ENCODE measurements at places on chromosomes 13 and 19.
A peak's percentile ranks its signal among the peaks of the same experiment; 100 is the strongest.

DNA sequence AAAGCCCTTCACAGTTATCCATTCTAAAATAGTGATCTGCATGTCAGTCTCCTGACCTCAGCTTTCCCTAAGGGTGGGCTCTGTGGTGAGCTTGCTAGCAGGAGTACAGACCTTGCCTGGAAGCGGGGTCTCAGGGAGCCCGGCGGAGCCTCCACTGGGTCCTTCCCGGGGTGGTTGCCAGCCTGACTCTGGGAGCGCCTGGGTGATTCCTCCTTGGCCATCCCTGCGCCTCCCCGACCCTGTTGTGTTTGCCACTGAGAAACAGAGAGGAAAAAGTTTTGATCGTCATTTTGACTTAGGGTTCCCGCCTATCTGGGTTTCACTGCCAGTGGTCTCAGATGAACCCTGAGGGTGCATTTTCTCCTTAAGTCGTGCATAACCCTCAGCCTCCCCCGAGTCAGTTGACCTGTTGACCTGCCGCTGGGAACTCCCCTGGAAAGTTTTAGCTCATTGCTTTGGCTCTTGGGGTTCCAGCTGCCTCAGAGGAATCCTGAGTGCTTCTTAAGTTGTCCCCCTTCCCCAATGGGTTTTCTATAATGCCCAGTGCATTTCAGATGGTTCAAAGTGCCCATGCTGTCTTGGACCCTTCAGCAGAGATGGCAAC lies 117.8 kb downstream of the RAB20 start:
- DNase-seq = no peak

GRCh38 chr13:40207001-40207478 lies 459.4 kb downstream of the FOXO1 start:
- DNase-seq = no peak

GRCh38 chr13:39563470-39563735 lies 39.6 kb downstream of the LHFPL6 start:
- DNase-seq = no peak

- no peak for DNase-seq
Observed at GRCh38 chr19:40424637-40425449, 949 bp downstream of the SERTAD1 start.

- DNase-seq = no peak
Observed at GRCh38 chr19:50897612-50898011, 13.6 kb downstream of the KLK4 start.

- DNase-seq = no peak
Observed at GRCh38 chr19:51467864-51468544, 9.8 kb upstream of the SIGLEC8 start.

GRCh38 chr13:33870046-33870668 lies 52.2 kb downstream of the RFC3 start:
- DNase-seq = no peak

GRCh38 chr13:48769107-48769704 lies 115.5 kb downstream of the CYSLTR2 start:
- peak; percentile 89 for DNase-seq

- DNase-seq = no peak
Observed at GRCh38 chr19:45401815-45402214, 3.1 kb downstream of the PPP1R13L start.

GRCh38 chr13:29791508-29791907 lies 58.9 kb downstream of the UBL3 start:
- no peak for DNase-seq

- no peak for DNase-seq
Observed at GRCh38 chr13:105732806-105733529, 802.5 kb downstream of the EFNB2 start.

DNA sequence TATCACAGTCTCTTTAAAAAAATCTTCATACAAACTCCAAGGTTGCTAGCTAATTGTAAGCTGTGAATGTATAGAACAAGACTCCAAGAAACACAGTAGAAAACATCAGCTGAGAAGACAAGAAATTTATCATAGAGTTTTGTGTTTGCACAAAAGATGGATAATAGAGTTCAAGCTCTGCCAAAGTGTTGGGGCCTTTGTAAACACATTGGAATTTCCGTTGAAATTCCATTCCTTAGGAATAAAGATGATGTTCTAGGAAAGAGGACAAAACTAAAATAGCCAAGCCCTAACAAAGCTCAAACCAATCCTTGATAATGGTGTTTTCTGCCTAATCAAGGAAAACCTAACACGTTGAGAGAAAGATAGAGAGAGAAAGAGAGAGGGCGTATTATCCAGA lies 20.6 kb downstream of the LRRC63 start:
- no peak for DNase-seq

DNA sequence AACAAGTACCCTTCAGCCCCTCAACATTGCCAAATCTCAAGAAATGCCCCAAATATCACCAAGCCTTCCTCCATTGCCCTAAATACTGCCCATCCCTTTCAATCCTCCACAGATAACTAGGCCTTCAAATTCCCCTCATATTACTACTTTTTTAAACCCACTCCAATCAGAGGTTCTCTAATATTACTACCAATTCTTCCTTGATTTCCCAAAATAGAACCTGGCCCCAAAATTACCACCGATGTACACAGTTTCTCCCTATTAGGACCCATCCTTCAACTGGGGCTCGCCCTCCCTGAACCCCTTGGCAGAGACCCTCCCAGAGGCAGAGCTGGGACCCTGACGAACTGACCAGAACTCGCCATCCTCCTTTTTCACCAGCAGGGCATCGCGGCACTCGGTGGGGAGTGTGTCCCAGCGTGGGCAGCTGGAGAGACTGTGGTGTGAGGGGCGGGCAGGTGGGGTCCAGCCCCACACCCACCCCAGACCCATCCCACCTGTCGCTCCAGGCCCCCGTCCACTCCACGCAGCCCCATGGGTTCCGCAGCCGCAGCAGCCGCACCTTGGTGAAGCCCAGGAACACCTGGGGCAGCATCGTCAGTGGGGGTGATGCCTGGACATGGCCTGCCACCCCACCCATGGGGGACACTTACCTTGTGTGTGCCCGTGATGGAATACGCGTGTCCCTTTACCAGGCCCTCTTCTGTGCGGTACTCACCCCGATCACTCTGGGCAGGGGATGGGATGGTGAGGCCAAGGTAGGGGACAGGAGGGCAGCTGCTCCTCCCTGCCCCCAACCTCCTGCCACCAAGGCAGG lies 6.1 kb downstream of the CAPN12 start:
- no peak for DNase-seq

- no peak for DNase-seq
Observed at GRCh38 chr13:40120288-40120687, 464.8 kb downstream of the COG6 start.

DNA sequence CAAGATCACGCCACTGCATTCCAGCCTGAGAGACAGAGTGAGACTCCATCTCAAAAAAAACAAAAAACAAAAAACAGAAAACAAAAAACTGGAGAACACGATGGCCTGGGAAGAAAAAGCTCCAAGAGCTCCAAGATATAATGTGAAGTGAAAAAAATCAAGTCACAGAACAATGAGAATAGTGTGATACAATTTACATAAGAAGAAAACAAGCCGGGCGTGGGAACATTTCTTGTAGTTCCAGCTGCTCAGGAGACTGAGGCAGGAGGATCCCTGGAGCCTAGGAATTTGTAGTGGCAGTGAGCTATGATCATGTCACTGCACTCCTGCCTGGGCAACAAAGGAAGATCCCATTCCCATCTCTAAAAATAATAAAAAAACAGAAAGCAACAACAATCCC lies 8.5 kb upstream of the LMTK3 start:
- DNase-seq = no peak

- no peak for DNase-seq
Observed at GRCh38 chr19:56155124-56155687, 14.1 kb downstream of the ZNF444 start.

DNA sequence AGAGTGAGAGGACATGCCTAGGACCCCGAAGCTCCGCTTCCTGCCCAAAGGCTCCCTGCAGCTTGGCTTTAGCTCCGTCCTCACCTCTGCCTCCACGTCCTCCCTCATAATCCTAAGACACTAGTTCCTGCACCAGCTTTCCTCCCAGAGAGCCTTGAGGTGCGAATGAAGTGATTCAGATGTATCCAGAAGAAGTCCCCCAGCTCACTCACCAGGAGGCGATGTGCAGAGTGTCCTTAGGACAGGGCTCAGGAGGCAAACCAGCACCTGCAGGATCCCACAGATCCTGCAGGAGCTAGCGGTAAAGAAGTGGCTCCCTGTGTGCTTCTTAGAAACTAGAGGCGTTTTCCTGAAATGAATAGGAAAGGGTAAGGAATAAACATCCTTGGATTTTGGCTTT lies 109.7 kb downstream of the HSPH1 start:
- no peak for DNase-seq

DNA sequence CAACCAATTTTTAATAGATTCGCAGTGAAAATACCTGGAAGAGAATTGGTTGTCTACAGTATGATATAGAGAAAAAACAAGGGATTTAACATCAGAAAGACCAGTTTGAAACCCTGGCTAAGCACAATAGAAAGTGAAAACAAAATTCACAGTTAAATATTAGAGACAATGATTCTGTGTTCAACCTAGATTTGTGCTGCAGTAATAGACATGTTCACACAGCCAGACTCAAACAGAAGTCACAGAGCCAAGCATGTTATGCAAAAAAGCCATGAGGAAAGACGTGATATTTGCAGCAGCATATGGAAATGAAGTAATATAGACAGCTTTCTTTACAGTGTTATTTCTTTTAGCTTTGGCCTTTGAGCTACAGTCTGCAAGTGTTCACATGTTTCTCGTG lies 48.1 kb downstream of the SCEL start:
- no peak for DNase-seq

DNA sequence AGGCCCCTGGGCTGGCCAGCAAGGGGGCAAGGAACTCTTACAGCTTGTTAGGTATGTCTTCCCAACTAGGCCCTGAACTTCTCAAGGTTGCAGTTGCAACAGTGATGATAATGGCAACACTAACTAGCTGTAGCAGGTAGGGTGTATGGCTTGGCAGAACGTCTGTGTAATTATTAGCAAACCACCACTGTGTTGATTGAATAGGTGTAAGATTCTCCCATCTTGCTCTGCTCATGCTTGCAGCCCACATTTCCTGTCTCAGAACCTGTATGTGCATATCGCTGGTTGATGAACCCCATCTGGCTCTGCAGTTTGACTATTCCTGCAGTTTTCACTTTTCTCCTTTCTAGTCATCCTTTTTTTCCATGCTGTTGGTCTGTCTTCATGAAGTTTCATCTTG lies 178.8 kb downstream of the KATNAL1 start:
- no peak for DNase-seq

GRCh38 chr19:647566-648284 lies 8.0 kb downstream of the FGF22 start:
- no peak for DNase-seq

- no peak for DNase-seq
Observed at GRCh38 chr19:3902317-3902973, 22.0 kb downstream of the ATCAY start.

- DNase-seq = no peak
Observed at GRCh38 chr19:55256562-55257460, 2.0 kb downstream of the PPP6R1 start.

DNA sequence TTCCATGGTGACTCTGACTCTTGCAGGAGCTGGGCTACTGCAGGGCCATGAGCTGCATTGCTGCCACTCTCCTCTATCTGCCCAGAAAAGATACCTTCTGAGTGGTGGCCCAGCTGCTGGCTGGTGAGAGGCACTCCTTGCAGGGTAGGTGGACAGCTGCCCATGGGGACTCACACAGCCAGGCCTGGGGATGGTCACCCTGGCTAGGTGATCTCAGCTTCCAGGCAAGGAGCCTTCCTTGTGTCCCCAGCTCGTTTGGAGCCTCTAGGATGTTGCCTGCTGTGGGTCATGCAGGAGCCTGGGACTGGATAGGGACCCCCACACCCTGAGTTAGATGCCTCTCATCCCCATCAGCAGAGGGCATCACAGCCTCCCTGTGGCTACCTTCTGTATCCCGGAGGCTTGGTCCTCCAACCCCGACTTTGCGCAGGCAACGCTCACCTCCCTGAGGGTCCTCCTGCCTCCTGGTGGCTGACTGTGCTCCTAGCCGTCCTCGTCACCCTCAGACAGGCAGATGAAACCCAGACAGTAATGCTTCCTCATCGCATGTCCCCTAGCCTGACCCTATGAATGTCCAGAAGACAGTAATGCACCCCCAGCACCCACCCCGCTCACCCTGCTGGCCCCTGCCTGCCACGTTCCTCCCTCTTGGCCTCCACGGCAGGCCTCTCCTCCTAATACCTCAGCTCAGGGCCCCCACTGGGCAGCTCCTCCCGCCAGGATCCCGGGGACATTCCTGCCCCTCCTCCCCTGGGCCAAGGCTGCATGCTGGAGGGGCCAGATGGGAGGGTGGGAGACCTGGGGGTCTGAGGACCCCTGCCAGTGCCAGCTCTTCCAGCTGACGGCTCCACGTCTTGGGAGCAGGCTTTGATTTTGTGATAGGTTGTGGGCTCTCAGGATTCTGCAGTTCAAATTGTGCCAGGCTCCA lies 13.6 kb upstream of the ZNF14 start:
- no peak for DNase-seq

- DNase-seq = no peak
Observed at GRCh38 chr13:42574011-42574410, at the start of gene TNFSF11. Gene TNFSF11 (plus strand): TSS chr13:42574152. CDS start chr13:42574304, 152 bp downstream.

GRCh38 chr19:53463263-53463662 lies 4.3 kb upstream of the ZNF813 start:
- DNase-seq = no peak
